Activated T-helper 1 cell treated with Interleukin-2 at 50 U/mL for 16 hours (primary cell): ENCODE measurements at places on chromosomes 12 and 14.

DNA sequence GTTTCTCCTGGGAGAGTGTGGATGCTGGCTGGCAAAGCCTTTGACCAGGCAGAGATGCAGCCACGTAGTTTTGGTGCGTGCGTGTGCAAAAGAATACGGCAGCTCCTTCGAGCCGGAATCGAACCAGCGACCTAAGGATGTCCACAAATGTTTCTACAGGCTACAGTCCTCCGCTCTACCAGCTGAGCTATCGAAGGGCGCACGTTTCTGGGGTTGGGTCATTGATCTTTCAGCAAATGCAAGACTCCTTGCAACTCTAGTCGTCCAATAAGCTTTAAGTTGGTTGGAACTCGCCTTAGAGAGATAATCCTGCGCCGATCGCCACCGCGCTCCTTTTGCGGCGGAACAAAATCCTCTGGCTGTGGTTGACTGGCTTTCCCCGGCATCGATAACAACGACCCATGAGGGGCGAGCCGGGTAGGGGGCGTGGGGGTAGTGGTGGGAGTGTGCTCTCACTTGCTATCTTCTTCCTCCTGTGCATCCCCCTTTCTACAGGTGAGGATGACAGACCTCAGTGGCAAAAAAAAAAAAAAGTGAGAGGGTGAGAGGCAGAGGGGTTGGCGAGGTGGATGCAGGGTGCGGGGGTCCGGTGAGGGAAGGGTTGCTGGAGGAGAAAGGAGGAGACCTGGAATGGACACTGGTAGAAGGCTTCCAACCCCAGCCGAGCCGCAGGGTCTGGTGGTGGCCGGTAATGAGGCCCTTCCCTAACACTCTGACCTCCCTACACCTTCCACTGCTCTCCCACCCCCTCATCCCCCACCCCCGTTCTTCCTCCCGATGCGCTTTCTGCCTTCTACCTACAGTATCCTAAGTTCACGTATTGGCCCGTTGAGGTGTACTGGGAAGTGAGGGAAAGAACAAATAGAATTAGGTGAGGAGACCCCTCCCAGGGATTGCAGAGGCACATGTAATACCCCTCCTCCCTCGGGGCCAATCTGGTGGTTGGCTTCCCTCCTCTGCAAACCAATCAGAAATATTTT, 11.8 kb upstream of the OR6S1 start:
- no peak for DNase-seq

- no peak for DNase-seq
Observed at GRCh38 chr12:77152623-77153193, 87.3 kb upstream of the E2F7 start.

GRCh38 chr12:53232646-53233461, 845 bp upstream of the RARG start:
- no peak for DNase-seq

- DNase-seq, result peak; percentile 43
Observed at GRCh38 chr12:47079468-47079980, at the start of the genes AMIGO2 and PCED1B. AMIGO2 (minus strand) TSS chr12:47079959; CDS start chr12:47079002, 957 bp downstream. PCED1B (plus strand) TSS chr12:47079621; CDS start chr12:47235064, 155,443 bp downstream.

DNA sequence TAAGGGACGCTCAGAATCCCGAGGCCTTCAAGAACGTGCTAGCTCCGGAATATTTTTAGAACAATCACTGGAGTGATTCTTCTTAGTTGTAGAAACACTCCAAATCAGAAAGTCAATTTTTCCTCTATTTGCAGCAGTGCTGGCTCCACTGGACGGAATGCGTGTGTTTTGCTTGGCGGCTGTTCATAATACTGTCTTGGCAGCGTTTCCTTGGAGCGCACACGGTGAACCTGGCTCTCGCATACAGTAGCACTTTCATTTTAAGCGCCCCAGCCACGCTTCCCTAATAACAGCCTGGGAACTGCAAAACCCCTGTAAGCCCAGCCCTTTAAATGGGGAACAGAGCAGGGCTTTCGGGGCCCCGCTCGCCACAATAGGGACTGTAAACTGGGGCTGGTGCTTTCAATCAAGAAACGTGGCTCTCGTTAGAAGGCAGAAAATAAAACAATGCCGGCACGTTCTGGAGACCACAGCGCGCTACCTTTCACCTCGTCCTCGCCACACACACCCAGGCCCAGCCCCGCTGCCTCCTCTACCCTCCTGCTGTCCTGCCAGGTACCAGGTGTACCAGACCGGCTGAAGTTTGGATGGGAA, 79.9 kb downstream of the BCL11B start:
- DNase-seq, result no peak

- no peak for DNase-seq
Observed at GRCh38 chr14:29817767-29818405, 109.8 kb downstream of the PRKD1 start.

DNA sequence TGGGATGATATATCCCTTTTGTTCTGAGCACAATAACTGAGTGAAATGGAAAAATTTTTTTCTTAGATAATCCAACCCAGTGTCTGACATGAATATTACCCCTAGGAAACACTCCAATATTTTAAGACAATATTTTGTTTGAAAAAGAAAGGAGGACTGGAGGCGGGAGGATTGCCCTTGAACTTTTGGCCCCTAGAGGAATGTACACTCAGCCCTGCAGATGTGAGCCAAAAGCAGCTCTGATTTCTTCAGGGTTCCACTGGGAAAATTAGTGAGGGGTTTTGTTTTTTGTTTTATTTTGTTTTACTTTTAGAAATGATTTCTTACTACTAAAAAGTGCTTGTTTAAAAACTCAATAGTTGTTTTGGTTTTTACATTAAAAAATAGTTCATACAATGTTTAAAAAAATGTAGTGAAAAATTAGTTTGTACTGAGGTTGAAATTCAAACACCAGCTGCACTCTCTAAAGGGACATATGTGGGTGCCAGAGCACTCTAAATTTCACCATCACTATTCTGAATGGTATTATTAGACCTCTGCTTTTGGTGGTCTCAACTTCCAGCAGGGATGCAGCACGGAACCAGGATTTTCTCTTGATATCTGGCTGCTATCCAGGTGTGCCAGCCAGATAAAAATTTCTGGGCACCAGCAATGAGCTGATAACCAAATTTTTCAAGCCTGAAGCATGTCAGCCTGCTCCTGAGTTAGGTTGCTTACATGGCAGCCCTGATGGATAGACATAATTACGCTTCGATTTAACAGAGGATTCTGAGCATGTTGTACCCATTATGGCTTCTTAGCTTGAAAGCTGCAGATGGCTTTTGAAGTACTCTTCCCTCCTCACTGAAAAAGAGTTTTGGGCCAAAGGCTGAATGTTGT, 141.9 kb downstream of the ANO6 start:
- no peak for DNase-seq

GRCh38 chr12:7128681-7129286, at the start of gene RBP5:
RBP5 (minus strand) TSS chr12:7128889; CDS start chr12:7128775, 114 bp downstream.
- no peak for DNase-seq

- DNase-seq, result no peak
Observed at GRCh38 chr12:1174659-1175058, 183.6 kb downstream of the ERC1 start.

DNA sequence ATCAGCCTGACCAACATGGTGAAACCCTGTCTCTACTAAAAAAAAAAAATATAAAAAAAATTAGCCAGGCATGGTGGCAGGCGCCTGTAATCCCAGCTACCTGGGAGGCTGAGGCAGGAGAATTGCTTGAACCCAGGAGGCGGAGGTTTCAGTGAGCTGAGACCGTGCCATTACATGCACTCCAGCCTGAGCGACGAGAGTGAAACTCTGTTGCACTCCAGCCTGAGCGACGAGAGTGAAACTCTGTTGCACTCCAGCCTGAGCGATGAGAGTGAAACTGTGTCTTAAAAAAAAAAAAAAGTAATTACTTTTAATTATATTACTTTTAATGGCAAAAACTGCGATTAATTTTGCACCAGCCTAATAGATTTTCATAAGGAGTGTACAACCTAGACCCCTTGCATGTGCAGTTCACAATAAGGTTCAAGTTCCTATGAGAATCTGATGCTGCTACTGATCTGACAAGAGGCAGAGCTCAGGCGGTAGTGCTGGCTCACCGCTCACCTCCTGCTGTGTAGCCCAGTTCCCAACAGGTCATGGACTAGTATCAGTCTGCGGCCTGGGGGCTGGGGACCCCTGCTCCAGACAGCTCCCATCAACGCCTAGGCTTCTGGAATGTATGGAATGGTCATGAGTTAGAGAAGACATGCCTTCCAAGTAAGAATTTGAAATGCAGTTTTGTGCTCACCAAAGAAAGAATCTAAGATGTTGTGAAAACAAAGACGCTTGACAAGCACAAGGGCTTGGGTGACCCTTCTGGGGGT, 10.1 kb downstream of the LTB4R start:
- DNase-seq, result no peak

DNA sequence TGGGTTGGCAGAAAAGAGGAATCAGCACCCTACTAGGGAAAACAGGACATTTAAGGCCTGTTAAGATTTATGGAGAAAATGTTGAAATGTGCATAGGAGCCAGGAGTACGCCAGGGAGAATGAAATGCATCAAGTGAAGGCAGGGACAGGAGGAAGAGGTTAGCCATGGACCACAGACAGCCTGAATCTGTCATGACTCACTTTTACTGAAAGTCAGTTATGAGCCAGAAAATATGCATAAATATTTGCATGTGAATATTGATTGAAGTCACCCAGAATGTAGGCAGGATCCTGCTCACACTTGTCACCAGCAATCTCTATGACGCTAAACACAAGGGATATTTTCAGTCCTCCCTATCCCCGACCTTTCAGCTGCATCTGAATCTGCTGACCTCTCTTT, 25.1 kb upstream of the CDK17 start:
- DNase-seq, result no peak

DNA sequence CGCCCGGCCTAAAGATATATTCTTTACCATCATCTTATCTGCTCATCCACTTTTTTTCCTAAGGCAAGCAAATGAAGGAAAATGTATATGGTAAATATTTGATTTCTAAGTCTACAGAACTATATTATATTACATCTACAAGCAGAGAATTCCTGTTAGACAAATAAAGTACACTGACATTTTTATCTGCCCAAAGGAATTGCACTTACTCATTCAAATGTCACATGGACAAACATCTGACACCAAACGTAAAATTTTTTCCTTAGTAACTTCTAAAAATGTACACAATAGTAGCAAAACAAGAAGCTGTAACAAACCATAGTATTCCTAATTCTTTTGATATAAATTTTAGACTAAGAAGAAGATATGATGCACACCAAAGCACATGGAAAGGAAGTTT, 51.0 kb downstream of the SPPL3 start:
- DNase-seq, result no peak

- no peak for DNase-seq
Observed at GRCh38 chr14:68924186-68925158, 54.6 kb downstream of the ACTN1 start.

DNA sequence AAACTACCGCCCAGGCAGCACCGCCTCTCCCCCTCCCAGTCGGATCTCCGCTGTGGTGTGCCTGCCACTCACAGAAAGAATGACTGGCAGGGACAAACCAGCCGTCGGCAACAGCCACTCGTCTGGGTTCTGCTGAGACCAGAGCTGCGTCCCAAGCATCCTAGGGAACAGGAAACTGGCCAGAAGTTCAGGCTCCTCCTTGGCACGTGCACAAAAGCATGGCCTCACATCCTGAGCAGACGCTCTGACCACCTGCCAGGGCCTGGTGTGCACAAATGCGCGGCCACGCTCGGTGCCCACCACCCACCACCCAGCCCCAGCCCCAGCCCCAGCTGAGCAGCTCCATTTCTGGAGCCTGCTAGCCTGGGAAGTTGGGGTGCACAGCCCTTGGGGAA, 214.8 kb downstream of the DPF3 start:
- no peak for DNase-seq

DNA sequence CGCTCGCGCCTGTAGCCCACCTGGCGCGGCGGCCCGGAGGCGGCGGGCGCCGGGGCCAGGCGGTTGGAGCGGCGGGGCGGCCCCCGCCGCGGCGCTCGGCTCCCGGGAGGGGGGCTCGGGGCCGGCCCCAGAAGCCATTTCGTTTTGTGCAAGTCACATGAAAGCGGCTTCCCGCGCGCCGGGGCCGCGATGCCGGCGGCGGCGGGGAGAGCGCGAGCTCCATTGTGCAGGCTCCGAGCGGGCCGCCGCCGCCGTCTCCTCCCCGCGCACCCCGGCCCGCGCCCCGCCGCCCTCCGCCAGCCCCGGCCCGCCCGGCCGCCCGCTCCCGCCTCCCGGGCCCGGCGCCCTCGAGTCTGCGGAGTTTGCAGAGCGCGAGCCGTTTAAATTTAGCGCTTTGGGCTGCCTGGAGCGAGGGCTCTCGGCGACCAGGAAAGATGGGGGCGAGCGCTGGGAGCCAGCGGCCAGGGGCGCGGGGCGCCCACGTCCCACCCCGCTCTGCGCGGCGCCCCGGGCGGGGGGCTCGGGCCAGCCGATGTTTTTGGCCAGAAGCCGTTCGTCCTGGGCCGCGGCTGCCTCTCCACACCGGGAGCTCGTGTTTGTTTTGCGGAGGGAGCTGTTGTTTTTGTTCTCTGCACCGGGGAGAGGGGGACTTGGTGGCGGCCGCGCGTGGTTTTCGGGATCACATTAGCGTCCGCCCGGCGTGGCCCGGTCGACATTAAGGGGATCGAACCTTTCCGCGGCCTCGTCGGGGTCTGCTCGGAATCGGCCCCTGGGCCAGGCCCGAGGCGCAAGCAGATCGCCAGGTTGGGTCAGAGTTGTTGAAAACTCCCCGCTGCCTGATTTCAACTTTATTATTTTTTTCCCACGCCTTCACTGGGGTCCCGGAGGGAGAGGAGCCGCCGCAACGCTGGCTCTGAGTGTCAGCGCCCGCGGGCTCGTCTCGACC, 982 bp downstream of the BCL7A start:
- DNase-seq, result peak; percentile 8

GRCh38 chr12:5391653-5392052, 40.3 kb upstream of the NTF3 start:
- DNase-seq, result no peak
